ENCODE measurements at places on chromosomes 2 and 18.
A peak's percentile ranks its signal among the peaks of the same experiment; 100 is the strongest.

DNA sequence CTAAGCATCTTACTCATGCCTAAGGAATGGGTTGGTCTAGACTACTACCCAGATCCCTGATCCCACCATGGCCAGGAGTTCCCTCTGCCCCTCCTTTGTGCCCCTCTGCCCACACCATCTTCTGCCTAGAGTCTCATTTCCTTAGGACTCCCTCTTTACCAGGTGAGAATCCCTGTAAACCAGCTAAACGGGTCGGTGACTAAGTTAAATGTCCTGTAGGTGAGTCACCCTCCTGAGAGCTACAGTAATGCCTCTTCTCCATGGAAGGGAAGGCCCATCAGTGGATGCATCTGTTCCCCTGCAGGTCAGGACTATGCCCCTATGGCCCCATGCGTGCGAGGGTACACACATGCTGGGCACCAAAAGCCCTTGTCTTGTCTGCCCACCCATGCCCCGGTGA lies 25.4 kb downstream of the PTGR3 start:
- DNase-seq: no peak

GRCh38 chr2:8365331-8365910 lies 316.4 kb upstream of the ID2 start:
- DNase-seq: no peak

DNA sequence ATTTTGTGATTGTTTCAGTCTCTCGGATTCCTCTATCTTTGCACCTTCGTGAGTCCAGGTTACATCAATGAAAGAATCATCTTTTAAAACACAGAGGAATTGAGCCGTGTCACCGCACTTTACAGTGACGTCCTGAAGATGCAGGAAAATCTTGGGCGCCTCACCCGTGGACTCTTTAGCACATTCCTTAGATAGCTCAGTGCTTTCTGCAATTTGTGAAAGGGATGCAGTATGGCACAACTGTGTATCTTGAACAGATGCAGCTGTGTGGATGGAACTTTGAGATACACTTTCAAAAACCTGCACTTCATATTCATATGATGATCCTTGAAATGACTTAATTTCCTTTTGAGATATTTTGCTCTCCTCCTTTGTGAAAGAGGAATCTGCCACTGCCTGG lies 50.9 kb downstream of the TTN start:
- no peak for DNase-seq

DNA sequence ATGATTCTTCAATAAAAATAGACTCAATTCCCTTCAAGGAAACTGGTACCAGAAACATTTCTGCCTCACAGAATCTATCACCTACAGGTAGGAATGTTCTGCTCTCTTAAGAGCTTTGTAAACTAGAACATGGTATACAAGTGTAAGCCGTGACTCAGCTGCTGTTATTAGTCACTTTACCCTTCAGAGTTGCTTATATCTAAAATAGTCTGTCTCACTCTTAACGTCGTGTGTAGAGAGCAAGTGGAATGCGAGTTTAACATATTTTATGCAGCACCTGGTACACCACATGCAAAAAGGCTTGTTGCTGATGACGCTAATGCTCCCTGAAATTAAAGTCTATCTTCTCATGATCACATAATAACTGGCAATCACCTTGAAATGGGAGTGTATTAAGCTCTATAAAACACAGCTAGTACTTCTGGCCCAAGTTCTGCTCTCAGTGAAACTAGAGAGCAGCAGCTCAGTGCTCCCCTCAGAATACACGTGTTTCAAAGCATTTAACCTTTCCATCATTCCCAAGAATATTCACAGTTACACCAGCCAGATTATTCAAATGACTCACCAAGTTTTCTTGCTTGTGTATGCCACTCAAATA lies 420.0 kb downstream of the ZEB2 start:
- no peak for DNase-seq

DNA sequence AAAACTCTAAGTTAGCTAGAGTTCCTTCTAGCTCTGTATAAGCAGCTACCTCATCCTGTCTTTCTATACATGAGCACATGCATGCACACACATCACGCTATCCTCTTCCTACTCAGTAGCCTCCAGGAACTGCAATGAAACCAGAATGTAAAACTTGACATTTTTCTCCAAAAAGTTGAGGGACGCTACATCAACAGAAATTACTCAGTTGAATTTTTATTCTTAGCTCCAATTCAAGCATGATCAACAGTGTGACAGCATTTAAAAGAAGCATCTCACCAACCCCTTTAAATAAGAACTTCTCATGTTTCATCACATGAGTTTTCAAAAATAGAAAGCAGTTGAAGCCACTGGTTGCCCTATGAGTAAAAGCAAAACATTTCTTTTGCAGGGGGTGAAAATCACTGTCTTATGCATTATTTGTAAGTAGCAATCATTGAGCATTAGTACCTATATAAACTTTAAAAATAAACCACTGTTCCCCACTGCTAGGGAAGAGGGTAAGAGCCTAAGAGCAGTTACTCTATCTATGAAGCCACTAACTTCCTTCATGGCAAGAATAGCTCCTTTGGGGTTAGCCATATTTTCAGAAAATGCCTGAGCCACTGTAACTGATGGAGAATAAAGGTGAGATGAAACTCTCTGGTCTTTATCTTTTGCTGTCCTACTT lies 77.9 kb upstream of the ARL5A start:
- no peak for DNase-seq

- DNase-seq: no peak
Observed at GRCh38 chr2:176518823-176519222, 249.6 kb downstream of the MTX2 start.

GRCh38 chr2:45178854-45179253 lies 169.6 kb upstream of the SIX2 start:
- no peak for DNase-seq

DNA sequence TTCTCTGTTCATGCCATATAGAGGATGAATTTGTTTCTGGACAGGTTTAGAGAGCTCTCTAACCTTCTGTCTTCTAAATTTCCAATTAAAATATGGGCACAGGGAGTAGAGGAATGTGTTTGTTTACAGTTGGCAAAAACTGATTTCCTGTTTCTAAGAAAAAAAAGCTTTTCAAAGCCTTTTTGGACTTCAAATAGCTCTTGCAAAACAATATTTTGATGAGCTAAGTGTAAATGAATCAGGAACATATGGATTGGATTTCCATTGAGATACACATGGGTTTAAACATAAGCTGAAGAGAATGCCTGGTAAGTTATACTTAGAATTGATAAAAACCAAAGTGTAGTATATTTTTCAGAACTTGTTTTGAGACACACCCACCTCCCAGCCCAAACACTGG lies 677.5 kb downstream of the NYAP2 start:
- no peak for DNase-seq

DNA sequence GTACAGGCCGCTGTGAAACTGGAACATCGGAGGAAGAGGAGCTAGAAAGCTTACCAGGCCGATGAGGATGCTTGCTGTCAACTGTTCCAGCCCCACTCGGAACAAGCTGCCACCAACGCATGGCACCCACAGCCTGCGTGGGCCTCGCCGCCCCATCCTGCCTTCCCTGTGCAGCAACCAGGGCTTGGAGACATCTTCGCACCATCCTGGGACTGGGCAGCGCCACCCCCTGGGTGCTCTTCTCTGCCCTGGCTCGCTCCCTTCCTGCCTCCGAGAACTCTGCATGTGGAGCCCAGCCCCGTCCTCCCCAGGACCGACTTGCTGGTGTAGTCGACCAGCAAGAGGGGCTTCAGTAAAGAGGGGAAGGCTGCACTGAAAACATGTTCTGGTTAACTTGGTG lies 10.8 kb downstream of the TMEM18 start:
- no peak for DNase-seq

DNA sequence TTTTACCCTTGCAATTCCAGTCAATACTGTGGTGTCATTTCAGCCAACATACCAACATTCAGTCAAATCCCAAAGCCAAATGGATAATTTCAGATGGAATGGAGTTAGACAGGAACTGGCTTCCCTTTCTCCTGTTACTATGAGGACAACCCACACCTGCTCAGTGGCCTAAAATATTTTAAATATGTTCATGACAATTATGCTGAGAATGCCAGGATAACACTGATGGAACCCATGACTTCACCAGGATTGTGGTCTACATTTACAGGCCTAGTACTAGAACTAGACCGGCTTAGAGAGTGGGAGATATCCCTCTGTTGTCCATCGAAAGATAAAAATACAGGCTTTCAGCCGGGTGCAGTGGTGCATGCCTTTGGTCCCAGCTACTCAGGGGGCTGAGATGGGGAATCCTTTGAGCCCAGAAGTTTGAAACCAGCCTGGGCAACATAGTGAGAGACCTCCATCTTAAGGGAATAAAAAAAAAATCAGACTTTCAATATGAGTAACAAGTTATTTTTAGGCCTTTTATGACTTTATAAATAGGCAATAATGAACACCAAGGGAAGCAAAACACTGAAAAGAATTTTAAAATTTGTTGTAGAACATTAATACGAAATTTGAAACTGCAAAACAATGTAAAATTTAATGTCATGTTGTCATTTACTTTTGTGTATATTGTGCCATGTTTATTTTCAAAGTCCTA lies 14.2 kb downstream of the GPATCH11 start:
- DNase-seq: no peak

- DNase-seq: no peak
Observed at GRCh38 chr2:157056200-157056676, 201.3 kb upstream of the GALNT5 start.

DNA sequence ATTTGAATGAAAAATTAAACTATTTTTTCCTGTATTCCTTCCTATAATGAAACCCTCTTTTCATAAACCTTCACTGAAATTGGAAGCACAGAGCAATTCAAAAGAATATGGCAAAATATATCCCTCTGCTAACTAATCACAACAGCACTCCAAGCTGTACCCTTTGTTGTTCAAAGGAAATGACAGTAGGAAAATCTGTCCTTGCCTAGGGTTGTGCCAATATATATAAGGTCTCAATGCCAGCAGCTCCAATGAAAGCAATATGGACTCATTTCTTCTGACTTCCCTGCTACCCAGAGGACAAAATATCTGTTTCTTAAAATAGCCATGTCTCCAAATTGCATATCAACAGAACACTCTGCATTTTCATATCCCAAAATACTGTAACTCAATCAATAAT lies 373.9 kb upstream of the MC4R start:
- DNase-seq: no peak

GRCh38 chr2:38907743-38908562 lies 18.3 kb downstream of the ARHGEF33 start:
- no peak for DNase-seq

- peak; percentile 57 for DNase-seq
Observed at GRCh38 chr18:11859903-11860407, 8.7 kb downstream of the CHMP1B start.

DNA sequence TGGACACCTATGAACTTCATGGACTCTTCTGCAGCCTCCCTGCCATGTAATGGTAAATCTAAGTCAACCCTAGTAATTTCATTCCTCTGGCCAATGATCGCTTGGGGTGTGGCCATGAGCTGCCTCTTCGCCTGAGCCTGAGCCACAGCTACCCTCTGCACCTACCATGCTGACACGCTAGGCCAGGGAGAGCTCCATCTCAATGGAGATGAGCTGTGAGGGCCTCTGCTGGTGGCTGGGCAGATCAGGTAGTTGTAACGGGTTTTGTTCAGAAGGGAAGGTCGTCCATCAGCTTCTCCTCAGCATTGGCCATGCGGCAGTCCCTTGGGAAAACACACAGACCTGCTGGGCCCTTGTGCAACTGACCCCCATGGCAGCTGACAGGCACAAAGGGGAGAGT lies 24.4 kb downstream of the MPHOSPH10 start:
- no peak for DNase-seq

DNA sequence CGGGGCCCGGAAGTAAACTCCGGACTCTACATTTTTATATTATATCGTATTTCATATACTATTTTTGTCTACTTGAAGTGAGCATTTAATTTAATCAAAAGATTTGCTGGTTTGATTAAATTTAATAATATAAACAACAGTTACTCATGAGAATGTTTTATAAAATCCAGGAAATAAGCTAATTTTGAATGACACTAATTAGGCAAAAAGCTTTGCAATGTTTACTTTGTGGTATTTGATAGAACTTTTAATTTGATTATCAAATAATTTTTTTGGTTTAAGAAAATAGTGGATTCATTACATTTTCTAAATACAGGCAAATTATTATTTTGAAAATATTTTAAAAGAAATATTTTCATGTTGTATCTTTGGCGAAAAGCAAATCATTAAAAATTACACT lies 900.4 kb upstream of the CDH2 start:
- DNase-seq: no peak

DNA sequence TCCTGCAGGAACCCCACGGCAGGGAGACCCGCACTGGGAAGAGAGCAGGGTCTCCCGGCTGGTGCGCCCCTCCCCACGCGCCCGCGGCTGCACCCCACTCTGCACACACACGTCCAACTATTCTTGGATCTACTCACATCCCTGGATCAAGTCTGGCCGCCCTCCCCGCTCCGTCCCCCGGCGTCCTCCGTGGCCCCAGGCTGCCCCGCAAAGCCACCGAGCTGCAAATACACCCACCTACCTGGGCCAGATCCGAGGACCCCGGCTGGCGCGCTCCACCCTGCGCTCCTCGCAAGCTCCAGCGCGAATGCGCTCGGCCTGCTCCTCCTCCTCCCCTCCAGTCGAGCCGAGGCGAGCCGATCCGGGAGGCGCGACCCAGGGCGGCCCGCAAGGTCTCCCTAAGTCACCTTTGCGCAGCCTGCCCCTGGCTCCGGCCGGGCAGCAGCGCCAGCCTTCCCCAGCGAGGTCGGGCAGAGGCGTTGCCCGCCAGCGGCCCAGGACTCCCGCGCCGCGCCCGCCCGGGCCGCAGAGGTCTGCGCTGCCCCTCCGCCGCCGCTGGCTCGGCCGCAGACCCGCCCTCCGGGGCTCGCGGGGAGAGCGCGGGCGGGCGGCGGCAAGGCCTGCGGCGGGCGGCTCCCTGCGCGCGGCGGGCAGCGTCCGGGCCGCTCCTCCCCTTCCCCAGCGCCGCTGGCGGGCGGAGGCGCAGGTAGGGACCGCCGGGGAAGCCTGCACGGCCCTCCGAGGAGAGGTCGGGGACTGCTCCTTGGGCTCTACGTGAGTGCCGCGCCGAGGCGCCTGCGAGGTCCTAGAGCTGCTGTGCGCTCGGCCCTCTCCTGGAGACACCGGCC lies 126.0 kb downstream of the OSBPL1A start:
- DNase-seq: peak; percentile 30

DNA sequence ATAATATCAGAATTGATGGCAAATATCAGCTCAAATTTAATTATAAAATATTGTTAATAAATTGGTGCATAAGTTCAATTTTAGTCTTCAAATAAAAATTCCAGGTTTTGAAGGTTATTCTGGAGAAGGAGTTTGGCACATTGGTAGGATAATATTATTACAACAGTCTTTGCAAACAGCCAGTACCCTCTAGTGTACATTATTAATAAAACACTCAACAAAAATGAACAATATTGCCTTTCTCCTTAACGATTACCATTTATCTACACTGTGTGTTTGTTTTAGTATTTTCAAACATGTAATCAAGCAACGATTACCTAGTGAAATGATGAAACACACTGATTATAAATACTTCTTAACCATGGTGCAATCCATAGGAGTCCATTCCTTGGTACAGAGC lies 334.0 kb upstream of the FSIP2 start:
- no peak for DNase-seq

- no peak for DNase-seq
Observed at GRCh38 chr2:46158661-46159060, 138.5 kb upstream of the EPAS1 start.

- DNase-seq: no peak
Observed at GRCh38 chr18:66599190-66599589, 4.7 kb downstream of the CDH19 start.

- no peak for DNase-seq
Observed at GRCh38 chr18:46587600-46587999, 69.4 kb downstream of the LOXHD1 start.
